ENCODE measurements at places on chromosomes 7 and 10.

- DNase-seq = peak; percentile 78
Measured at GRCh38 chr10:79322616-79323543, 24.4 kb upstream of the PPIF start.

DNA sequence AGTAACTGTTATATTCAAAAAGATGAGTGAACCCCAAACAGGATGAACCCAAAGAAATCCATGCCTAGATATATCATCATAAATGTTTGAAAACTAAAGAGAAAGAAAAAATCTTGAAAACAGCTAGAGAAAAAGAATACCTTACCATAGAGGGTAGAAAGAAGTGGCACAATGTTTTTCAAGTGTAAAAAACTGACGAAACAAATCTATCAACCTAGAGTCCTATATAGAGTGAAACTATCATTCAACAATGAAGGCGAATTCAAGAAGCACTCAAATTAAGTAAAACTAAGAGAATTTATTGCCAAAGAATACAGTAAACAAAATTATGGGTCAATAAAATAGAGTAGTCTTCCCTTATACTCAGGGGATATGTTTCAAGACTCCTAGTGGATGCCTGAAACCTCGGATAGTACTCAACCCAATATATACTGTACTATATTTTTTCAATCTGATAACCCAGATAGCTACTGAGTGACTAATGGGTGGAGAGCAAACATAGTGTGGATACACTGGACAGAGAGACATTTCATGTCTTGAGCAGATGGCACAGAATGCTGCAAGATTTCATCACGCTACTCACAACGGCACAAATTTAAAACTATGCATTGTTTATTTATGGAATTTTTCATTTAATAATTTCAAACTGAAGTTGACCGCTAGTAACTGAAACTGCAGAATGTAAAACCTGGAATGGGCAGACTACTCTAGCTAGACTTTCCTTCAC lies 52.6 kb upstream of the TMEM106B start:
- DNase-seq = no peak

GRCh38 chr7:37831244-37831643 lies 17.2 kb upstream of the NME8 start:
- DNase-seq = no peak

DNA sequence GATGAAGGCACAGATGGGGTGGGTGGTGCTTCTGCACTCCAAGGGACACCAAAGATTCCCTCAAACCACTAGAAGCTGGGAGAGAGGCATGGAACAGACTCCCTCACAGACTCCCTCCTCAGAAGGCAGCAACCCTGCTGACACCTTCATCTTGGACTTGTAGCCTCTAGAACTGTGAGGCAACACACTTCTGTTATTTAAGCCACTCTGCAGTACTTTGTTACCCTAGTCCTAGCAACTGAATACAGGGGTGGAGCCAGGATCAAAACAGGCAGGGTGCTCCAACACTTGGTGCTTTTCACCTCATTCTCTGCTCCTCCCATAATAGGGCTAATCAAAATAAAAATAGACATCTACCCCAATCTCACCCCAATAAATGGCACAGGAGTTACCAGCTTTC lies 2.3 kb upstream of the GSTO1 start:
- no peak for DNase-seq

DNA sequence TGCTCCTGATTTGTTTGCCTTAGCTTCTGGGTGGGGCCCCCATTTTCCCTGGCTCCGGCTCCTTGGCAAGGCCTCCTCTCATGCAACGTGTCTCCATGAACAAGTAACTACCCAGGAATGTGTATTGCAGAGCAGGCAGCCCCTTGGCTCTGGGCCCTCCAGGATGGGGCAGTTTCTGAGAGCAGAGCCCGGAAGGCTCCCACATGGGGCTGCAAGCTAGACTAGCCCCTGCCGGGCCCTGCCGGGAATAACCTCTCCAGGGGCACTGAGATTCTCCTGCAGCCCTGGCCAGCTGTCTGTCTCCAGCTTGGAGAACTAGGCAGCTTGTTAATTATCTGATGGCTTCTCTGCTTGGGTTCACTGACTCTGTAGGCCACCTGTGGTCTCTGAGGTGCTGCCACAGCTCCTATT lies 184.0 kb upstream of the INHBA start:
- no peak for DNase-seq

- no peak for DNase-seq
Measured at GRCh38 chr7:131562941-131563340, 6.5 kb upstream of the PODXL start.

GRCh38 chr7:158829342-158830210 lies at the start of gene ESYT2:
ESYT2 (minus strand) TSS chr7:158829509; CDS start chr7:158829418, 91 bp downstream.
- peak; percentile 99 for DNase-seq

- DNase-seq = no peak
Measured at GRCh38 chr10:102068216-102068615, 3.1 kb downstream of the HPS6 start.

DNA sequence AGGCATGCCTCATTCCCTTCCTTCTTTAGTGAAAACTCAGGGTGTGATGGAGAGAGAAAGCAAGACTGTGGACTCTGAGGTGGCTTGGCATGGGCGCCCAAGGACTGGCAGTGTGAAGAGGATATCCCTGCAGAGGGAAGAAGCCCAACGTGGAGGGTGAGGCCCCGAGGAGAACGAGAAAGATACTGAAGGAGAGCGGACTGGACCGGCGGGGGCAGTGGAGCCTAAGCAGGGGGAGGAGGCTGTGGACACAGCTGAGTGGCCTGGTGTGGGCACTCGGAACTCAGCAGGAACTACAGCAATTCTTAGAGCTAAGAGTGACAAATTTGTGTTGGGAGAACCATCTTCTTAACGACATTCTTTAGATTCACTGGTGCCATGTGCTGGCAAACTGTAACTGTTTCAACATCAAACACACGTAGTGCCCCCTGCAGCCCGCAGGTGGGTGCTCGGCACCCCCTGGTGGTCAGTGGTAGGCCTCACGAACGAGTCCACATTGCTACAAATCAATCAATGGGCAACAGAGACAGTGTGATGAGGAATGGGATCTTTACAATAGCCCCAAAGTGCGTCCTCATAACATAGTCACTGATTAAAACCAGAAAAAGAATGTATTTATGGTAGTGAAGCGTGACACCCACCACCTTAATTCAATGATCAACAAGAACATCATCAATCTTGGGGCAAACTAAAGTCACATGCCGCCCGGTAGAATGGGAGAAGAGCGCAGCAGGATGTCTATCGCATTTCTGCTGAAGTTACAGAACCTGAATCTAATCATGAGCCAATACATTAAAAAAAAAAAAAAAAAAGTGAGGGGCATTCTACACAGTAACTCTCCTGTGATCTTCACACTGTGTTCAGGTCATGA lies 2.0 kb upstream of the SFTPA1 start:
- DNase-seq = no peak

- no peak for DNase-seq
Measured at GRCh38 chr10:44673245-44673983, 237.7 kb upstream of the TMEM72 start.

DNA sequence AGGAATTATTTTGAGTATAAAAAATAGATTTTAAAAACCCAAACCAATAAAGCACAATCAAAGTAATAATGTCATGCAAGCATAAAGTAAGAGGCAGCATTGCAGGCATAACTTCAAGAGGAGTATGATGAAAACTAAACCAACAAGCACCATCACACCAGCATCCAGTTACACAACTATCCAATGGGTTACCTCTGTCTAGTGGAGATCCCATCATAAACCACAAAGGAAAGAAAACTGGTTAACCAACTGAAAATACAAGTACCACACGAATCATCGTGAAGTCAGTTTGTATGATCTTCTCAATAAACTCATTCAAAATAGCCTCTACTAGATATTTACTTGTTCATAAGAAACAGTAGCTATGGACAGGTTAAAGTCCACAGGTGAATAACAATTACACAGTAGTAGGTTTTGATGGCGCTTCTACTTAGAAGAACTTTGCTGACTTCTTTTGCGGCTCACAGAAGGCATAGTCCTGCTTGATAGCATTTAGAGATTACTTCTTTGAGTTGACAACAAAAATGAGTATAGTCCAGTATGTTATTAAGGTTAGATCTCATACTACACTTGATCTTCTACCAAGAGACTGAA lies 116.6 kb downstream of the MICU1 start:
- DNase-seq = no peak

DNA sequence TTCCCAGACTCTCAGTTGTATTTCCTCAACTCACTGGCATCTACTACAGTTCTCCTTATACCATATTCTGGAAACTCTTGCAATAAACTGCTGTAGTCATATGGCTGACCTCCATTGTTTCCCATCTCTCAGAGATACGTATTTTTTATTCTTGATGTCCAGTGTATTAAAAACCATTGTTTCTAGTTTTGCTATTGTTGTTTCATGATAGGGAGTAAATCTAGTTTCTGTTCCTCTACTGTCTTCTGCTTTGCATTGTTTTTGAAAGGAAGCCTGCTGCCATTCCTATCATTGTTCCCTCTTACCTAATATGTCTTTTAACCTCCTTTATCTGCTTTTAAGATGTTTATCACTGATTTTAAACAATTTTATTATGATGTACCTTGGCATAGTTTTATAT lies 255.0 kb downstream of the ADK start:
- DNase-seq = no peak

- DNase-seq = no peak
Measured at GRCh38 chr7:6350433-6351058, 78.1 kb upstream of the CYTH3 start.

- no peak for DNase-seq
Measured at GRCh38 chr7:20083781-20084180, 133.4 kb downstream of the MACC1 start.

GRCh38 chr10:126955396-126955795 lies 50.2 kb downstream of the DOCK1 start:
- DNase-seq = no peak

DNA sequence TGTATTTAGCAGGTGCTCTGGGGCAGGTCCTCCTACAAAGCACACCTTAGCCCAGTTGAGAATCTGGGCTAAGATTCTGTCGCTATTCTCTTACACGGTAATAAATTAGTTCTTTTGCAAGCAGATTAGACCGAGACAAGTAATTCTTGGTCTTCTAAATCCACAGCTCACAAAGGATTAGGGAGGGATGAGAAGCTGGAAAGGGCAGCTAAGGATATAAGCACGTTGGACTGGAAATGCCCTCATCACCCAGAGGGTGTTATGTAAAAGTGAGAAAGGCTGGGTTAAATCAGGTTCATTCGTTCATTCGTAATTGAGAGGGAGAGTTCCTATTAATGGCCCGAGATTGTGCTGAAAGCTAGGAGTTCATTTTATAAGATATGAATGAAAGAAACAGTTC lies 41.8 kb downstream of the PFKFB3 start:
- DNase-seq = no peak

DNA sequence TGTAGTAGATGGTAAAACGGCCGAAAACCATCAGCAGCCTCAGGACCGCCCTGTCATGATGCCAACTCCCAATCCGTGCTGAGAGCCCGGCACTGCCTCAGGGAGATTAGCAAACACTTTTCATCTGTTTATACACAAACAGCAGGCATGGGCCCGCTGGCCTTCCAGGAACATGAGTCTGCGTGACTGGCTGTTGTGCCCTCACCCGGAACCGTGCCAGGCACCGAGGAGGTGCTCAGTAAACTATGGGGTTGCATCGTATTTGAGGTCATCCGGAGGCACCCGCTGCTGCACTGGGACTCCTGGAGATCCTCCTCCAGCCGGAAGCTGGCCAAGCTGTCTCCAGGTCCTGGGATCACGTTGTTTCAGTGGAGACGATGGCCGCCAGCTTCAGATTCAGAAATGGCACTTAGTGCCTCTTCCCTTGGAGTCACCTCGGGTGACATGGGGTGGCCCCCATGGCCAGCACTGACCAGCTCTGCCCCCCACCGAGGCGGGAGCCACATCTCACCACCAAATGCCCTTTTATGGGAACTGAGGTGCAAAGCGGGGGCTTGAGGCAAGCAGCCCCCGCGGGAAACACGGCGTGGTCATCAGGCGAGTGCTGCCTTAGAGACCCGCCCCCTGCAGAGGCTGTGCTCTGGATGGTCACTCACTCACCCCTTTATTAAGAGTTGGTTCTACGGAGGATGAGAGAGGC lies 585.9 kb downstream of the PTPRN2 start:
- no peak for DNase-seq

DNA sequence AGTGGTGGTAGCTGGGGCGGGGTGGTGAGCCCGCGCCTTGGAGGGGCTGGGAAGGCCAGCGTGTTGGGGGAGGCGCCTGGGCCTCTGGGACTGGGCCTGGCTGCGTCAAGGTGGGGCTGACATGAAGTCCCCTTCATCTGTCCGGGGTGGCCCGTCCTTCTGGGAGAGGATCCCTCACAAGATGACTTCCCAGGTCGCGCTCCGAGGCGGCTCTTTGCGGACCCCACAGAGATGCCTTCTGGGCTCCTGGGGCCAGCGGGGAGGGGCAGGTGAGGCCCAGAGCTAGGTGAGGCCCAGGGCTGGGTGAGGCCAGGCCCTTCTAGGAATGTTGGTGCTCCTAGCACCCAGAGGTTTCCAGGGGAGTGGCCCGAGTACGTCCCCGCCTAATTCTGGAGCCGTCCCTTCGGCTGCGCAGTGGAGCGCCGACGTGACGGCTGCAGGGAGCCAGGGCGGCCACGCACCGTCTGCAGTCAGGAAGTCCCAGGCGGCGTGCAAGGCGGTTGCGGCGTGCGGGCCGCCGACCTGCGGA lies 58.2 kb upstream of the NUPR2 start:
- no peak for DNase-seq

- DNase-seq = no peak
Measured at GRCh38 chr7:33157781-33158180, 28.4 kb downstream of the BBS9 start.

- DNase-seq = no peak
Measured at GRCh38 chr10:38003026-38003425, 7.4 kb upstream of the ZNF33A start.

DNA sequence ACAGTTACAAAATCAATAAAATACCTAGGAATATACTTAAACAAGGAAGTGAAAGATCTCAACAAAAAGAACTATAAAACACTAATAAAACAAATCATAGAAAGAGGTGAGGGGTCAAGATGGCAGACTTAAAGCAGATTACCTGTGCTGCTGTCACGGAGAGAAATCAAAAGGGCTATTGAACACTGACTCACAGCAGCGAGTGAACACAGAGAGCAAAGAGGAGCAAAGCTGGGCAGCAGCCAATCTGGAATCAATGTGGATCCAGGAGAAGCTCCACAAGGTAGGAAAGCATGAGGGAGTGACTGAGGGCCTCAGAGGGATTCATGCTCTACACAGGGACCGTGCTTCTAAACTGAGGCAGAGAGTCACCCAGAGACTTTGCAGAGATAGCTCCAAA lies 562.0 kb upstream of the SEMA3D start:
- no peak for DNase-seq

DNA sequence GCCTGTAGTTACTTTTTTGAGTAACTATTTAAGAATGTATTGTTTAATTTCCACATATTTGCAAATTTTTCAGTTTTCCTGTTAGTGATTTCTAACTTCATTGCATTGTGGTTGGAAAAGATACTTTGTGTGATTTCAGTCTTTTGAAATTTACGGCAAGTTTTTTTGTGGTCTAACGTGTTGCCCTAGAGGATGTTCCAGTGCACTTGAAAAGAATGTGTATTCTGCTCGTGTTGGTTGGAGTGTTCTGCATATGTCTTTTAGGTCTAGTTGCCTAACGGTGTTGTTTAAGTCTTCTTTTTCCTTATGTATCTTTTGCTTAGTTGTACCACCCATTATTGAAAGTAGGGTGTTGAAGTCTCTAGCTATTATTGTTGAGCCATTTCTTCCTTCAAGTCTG lies 59.7 kb downstream of the LCOR start:
- DNase-seq = no peak

All from T follicular helper cell (primary cell).